Activated naive CD4-positive, alpha-beta T cell treated with anti-CD3 and anti-CD28 coated beads, Interleukin-2, amount 50 U/mL, for 16 hours (primary cell): ENCODE measurements at places on chromosomes 13 and 19.

DNA sequence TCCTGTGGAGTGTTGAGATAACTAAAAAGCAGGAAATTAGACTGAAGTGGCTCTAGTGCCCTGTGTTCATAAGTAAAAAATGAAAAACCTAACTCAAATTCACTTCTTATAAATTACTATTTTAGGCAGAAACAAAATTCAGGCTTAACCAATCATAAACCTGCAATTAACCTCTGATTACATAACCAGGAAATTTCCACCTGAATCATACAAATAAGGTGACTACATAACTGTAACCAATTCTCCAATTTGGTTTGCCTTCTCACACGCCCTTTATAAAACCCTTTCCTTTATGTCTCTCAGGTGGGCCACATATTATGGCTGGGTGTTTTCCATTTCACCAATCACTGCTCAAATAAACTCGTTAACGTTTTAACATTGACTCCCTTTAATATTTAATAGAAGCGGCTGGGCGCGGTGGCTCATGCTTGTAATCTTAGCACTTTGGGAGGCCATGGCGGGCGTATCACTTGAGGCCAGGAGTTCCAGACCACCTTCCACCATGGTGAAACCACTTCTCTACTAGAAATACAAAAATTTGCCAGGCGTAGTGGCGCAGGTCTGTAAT lies 22.9 kb upstream of the ZNF724 start:
- DNase-seq = peak; percentile 20

DNA sequence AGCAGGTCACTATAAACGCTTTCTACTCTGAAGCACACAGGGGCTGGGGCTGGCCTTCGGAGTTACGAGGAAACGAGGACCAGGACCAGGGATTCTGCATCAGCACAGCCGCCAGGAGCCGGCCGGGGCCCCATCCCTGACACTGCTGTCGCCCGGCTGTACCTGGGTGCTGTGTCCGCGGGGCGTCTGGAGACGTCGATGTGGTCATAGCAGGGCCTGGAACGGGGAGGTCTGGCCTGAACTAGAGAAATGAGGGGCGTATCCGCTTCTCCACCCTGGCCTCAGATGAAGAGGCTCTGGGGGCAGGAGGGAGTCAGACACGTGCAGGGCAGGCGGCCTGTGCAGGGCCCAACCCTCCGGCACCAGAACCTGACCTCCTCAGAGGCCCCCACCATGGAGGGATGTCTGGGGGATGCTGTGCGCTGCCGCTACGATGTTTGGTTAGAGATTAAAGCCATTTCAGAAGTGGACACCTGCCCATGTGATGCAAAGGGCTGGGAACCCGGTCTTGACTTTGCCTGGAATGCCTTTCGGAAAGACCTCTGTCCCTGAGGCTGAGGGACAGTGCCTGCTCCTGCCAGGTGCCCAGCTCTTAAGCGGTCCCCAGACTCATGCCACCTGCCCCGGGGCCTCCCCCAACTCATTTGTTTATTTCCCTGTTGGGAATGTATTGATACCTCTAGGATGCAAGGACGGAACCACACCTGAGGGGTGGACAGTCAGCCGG lies 21.4 kb downstream of the GAS6 start:
- DNase-seq = no peak

GRCh38 chr19:13835791-13836723 lies 40.8 kb downstream of the ZSWIM4 start:
- DNase-seq = no peak

DNA sequence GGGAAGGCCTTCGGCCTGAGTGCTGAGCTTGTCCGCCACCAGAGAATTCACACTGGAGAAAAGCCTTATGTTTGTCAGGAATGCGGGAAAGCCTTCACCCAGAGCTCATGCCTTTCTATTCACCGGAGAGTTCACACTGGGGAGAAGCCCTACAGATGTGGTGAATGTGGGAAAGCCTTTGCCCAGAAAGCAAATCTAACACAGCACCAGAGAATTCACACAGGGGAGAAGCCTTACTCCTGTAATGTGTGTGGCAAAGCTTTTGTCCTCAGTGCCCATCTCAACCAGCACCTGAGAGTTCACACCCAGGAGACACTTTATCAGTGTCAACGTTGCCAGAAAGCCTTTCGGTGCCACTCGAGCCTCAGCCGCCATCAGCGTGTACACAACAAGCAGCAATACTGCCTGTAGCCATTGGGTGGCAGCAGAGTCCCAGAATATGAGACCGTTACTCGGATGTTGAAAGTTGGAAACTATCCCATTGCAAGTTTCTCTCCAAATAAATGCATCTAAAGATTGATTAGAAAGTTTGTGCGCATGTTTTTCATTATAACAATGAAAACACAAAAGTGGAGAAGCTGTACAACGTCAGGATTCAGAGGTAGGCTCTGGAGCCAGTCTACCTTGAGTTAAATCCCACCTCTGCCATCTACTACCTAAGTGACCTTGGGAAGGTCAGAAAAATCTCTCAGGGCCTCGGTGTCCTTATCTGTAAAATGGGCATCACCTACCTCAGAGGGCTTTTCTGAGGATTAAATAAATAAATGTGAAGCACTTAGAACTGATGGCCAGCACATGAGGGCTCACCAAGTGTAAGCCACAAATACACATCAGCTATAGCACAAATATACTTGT lies 21.1 kb downstream of the ZNF473 start:
- DNase-seq = peak; percentile 63

DNA sequence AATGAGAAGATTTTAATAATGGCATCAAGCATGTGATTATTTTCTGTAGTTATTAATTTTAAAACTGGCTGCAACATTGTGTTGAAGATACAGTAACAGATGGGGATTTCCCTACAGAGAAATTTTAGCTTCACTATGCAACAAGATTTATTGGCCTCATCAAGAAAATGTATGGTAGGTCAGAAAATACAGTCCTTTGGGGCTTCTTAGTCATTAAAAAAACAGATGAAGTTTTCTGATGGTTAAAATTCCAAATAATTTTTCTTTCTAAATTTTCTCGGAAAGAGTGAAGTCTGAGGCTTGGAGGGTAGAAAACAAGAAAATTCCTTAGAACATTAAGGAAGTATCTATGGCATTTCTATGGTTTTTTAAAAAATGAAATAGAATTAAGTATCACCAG lies 1790.8 kb upstream of the PCDH20 start:
- no peak for DNase-seq

DNA sequence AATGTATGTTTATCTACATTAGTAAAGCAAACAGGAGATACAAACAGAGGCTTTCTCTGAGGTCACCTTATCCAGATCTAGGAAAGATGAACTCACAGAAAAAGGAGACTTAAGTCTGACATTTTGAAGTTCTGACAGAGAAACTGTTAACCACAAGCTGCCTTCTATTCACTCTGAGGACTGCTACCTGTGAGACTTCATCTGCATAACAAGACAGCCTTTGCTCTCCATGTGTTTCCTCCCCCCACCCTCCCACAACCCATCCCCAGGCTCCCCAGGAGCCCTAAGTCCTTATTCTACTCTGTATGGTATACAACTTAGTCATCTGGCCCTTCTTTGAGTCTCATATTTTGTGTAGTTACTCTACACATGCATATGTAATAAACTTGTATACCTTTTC lies 699.0 kb downstream of the FGF9 start:
- DNase-seq = no peak

GRCh38 chr13:43766725-43767124 lies 20.0 kb downstream of the ENOX1 start:
- no peak for DNase-seq

- DNase-seq = no peak
Observed at GRCh38 chr19:757811-758668, 7.1 kb downstream of the MISP start.

DNA sequence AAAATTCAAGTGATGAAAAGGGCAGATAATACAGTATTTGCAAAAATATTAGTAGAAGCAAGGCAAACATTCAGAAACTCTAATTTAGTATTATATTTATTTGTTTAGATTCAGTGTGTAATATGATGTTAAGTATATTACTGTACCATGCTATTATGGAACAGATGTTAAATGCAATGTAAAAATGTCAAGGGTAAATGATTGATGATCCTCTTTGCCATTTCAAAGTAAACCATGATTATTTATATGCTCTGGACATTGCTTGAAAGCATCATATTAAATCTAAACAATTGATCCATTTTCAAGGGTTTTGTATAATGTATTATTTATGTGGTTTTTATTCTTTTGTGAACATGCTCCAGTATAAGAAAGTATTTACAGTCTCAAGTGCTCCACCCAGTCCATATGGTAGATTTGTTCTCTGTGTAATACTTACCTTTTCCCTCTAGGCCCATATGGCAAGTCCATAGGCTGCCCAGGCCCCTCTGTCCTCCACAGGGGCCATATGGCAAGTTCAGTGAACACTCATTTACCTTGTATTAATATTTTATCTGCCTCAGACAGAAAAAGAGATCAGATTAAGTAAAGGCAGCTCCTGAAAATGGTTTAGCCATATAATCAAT lies 353.5 kb downstream of the DACH1 start:
- DNase-seq = no peak

GRCh38 chr13:51532736-51533197 lies 51.5 kb upstream of the WDFY2 start:
- no peak for DNase-seq

GRCh38 chr13:102881819-102882686 lies 36.2 kb downstream of the ERCC5 start:
- DNase-seq = no peak

- no peak for DNase-seq
Observed at GRCh38 chr13:60120617-60121336, 43.0 kb downstream of the DIAPH3 start.

DNA sequence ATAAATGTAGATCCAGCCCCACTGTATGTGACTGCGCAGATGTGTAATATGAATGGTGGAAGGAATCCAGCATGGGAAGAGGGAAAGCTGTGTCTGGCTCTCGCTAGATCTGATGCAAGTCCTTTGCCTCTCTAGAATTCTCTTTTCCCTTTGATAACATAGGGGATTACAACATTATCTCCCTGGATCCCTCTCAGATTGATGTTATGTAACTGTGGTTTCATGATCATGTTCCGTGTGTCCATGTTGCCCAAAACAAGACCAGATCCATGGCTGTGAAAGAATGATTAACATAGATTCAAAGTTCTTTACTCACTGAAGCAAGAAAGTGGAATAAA lies 184.0 kb upstream of the UBL3 start:
- no peak for DNase-seq

DNA sequence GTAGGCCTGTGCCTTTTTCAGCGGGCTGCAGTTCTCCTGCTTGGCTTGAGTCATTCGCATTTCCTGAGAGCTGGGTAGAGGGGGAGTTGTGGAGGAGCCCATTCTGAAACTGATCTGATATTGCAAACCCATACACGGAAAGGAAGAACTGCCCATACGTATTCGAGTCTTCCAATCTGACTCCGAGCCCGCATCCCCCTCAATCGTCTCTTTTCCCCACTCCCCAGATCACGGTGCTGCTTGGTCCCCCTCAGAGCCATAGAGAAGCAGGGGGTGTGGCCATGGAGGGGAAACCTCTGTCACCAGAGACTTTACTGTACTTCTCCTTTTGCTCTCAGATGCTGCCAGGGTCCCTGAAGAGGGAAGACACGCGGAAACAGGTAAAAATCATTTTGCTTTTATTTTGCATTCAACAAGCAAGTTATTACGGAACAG lies at the start of gene CD22:
TSS of gene CD22 (plus strand) at position 337 of the 435 bp plus-strand sequence. CDS start 2,854 bp downstream, outside the sequence.
- DNase-seq = no peak
